ENCODE measurements at places on chromosomes 13 and 19.

GRCh38 chr19:17577457-17578097 is 22.1 kb downstream of the COLGALT1 start:
- peaks cover 4% of the 10 kb centered on the region for H3K4me1 ChIP-seq
- H3K4me3 ChIP-seq = no peak overlapping the region
- H3K36me3 ChIP-seq = peaks cover 54% of the 10 kb centered on the region

DNA sequence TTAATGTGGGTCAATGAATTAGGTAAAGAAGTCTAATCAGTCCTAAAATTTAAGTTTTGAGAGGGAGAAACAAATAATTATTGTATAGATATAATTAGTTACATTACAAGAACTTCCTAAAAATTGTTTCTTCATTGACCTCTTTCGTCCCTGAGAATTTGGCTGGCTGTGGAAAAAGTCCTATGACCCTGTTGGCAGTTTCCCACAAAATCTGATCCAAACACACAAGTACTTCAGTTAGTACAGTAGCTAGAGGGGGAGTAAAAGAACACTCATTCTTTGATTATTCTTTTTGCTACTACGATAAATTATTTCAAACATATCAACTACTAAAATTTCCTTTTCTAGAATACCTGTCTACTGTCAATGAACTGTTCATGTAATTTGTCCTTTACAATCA is 11.3 kb downstream of the POSTN start:
- H3K27ac ChIP-seq = no peak overlapping the region
- DNase-seq = no peak
- no peak overlapping the region for H3K4me3 ChIP-seq
- no peaks in the 10 kb centered on the region for H3K4me1 ChIP-seq
- H3K27me3 ChIP-seq = no peaks in the 10 kb centered on the region
- H3K36me3 ChIP-seq = no peaks in the 10 kb centered on the region

GRCh38 chr19:29714953-29715700 is at the start of gene C19orf12:
Gene C19orf12, minus strand, starts transcription at chr19:29715261. Its CDS starts 6,848 bp downstream, at chr19:29708413.
- peaks cover under 1% of the 10 kb centered on the region for H3K36me3 ChIP-seq
- H3K27me3 ChIP-seq = no peaks in the 10 kb centered on the region
- peaks cover 61% of the 10 kb centered on the region for H3K4me1 ChIP-seq
- H3K4me3 ChIP-seq = peak within 1 kb of the TSS; percentile 50
- DNase-seq = peak; percentile 69

- peak within 1 kb of the TSS; percentile 91 for H3K4me3 ChIP-seq
- peaks cover 21% of the 10 kb centered on the region for H3K4me1 ChIP-seq
- no peaks in the 10 kb centered on the region for H3K36me3 ChIP-seq
Measured at GRCh38 chr19:58150328-58150921, at the start of gene ZNF329. Gene ZNF329, minus strand, starts transcription at chr19:58150789. Its CDS starts 21,286 bp downstream, at chr19:58129503.

DNA sequence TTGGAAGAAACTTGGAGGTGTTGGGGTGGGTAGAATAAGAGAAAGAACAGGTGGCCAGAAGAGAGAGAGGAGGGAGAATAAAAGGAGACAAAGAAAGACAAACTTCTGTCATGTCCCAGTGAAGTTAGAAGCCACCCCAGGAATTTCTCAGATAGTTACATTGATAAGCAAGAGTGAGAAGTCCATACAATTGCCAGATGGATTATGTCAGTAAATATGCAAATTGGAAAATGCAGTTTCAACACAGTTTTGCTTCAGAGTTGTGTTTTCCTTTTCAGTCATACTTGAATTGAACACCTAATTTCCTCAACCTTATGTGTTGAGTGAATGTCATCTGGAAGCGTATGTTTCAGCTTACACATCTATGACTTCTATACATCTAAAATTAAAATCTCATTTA is 139.2 kb downstream of the RXFP2 start:
- H3K4me3 ChIP-seq = no peak overlapping the region
- H3K27me3 ChIP-seq = no peaks in the 10 kb centered on the region
- no peak overlapping the region for H3K27ac ChIP-seq
- H3K4me1 ChIP-seq = no peaks in the 10 kb centered on the region
- H3K36me3 ChIP-seq = no peaks in the 10 kb centered on the region

DNA sequence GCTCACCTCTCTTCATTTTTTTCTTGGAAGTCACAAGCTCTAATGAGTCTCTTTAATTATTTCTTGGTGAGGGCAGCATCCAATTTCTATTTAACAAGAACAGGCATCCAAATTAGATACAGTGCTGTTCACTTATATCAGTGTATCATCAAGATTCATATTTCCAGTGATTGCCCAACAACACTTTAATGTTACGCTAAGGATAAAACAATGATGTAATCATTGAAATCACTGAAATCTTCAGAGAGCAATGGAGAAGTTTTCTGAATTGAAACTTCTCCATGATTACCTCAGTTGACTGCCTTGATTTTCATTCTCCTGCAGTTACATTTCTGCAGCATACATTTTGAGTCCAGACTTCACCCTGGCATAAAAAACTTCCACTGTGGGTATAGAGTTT is 17.1 kb upstream of the LRCH1 start:
- H3K4me3 ChIP-seq = no peak overlapping the region
- no peak for DNase-seq
- H3K4me1 ChIP-seq = no peaks in the 10 kb centered on the region
- no peaks in the 10 kb centered on the region for H3K36me3 ChIP-seq
- no peak overlapping the region for H3K27ac ChIP-seq
- no peaks in the 10 kb centered on the region for H3K27me3 ChIP-seq

DNA sequence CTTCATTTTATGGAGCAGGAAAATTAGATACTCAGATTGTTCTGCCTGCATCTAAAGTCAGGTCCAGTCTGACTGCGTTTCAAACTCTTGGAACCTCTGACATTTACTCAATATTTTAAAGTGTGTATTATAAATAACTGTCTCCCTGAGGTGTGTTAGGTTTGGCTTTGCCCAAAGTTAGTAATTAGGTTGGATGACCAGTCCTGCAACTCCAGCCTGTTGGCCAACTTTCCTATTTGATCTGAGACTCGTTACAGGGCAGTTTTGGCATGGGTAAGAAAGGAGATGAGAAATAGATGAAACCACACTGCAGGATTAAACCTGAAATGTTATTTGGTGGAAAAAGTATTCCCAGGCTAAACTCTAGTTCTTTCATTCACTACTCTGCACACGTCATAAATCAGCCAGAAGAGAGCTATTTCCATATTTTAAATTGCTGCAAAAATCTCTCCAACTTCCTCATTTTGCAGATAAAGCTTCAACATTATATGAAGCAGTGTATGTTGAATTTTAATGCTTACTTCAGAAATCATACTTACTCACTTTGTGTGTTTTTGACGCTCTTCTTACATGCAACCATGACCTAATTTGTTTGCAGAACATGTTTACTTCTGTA is 357.1 kb downstream of the DCT start:
- H3K27ac ChIP-seq = no peak overlapping the region
- H3K27me3 ChIP-seq = peaks cover 2% of the 10 kb centered on the region
- no peak for DNase-seq

All from natural killer cell (primary cell).